ENCODE measurements at places on chromosomes 5 and 9.
A peak's percentile ranks its signal among the peaks of the same experiment; 100 is the strongest.

GRCh38 chr5:173657741-173658356 lies 41.4 kb upstream of the BOD1 start:
- DNase-seq = no peak

DNA sequence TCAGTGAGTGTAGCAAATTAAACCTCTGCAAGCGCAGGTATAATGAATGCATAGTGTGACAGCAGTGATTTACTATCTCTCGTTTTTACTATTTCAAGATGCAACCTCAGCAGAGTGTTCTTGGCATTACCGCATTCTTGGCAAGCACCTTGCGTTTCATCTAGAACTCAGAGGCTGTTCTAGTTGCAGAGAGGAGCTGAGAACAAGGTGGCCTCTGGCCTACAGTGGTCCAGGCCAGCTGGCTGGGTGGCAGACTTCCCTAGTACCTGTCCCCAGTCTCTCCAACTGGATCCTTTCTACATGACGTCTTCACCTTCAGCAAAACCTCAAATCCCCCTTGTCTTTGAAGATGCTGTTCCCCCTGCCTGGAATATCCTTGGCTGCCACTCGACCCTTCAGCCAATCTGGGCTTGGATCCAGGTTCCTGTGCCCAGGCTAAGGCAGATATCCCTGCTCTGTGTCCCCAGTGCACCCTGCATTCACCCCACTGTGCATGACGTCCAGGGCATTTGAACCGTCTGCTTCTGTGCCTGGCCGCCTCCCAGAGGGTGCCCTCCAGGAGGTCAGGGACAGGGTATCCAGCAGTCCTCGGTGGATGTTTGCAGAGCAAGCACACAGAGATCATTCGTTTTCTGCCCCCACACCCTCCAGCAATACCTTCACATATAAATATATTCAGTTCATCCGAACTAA lies 120.4 kb upstream of the CPEB4 start:
- DNase-seq = no peak

- no peak for DNase-seq
Observed at GRCh38 chr5:64839936-64840335, 71.2 kb downstream of the CWC27 start.

DNA sequence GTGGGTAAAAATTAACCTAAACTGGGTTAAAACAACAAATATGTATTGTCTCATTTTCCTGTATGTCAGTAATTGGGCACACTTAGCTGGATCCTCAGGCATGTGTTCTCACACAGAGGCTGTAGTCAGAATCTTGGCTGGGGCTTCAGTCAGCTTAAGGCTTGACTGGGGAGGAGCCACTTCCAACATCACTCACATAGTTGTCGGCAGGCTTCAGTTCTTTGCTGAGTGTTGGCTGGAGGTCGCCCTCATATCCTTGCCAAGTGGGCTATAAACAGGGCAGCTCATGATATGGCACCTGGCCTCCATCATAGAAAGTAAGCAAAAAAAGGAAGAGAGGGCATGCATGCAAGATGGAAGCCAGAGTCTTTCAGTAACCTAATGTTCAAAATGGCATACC lies 173.0 kb downstream of the GIN1 start:
- DNase-seq = no peak

DNA sequence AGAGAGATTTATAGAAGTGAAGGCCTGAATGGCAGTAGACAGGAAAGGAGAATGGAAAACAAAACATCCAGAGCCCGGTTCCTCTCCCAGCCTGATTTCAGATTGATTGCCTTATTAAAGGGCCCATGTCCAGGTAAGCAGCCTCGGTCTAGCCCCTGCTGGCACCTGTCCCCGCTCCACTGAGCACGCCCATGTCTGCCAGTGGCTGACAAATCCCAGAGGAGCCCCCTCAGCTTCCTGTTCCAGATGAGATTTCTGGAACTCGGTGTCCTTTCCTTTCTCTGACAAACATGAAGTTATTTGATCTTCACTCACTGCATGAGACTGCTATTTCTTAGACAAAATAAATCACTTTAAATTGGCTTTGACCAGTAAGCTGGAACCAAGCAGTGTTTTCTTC lies 187.0 kb upstream of the ADCY2 start:
- DNase-seq = no peak

DNA sequence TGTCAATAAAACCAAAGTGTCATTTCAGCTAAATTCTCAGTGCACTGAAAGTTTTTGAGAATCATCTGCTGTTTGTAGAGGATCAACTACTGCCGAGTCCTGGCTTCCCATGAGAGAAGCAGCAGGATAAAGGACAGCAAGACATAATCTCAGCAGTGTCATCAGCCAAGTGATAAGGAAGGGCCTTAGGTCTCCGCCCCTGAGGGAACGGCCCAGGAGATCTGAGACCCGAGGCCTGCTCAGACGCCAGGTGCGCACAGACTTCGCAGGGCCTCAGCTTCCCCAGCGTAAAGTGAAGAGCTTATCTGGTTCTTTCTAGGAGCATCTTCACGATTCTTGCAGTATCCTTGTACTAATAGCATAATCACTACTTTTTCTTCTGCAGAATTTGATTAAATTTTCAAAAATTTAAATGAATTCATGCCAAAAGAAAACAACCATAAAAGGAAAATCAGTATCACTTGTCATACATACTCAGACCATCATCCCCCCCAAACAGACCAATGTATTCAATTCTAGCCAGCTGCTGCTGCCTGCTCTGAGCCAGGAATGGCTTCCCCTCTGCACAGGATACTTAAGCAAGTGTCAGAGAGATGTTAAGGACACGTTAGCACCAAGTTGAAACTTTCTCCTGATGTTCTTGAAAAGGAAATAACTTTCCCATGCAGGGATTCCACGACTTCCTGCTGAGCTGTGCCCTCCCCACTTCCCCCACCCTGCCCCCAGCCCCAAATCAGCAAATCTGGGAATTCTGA lies 2.2 kb downstream of the GFPT2 start:
- DNase-seq = no peak

GRCh38 chr5:52623291-52623690 lies 164.4 kb upstream of the ITGA1 start:
- no peak for DNase-seq

DNA sequence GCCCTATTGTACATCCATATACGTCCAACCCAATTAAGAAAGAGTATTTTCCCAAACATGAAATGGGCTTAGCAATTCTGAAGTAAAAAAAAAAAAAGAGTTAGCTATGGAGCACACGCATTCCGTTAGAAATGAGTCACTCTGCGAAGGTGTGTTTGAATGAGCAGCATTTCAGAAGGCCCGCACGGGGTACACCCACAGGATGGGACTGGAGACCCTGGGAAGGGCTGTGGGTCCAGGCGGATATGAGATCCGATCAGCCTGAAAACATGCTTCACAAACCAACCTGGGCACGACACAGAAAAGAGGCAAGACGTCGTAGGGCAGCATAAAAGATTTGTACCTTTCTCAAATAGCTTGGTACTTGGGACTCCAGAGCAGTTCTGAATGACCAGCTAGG lies 173.9 kb upstream of the KLF9 start:
- no peak for DNase-seq

GRCh38 chr5:167244583-167244982 lies 1046.9 kb upstream of the WWC1 start:
- no peak for DNase-seq

- peak; percentile 83 for DNase-seq
Observed at GRCh38 chr9:6757456-6758247, at the start of gene KDM4C. Gene KDM4C, plus strand, starts transcription at chr9:6757973. Its CDS starts 35,016 bp downstream, at chr9:6792989.

DNA sequence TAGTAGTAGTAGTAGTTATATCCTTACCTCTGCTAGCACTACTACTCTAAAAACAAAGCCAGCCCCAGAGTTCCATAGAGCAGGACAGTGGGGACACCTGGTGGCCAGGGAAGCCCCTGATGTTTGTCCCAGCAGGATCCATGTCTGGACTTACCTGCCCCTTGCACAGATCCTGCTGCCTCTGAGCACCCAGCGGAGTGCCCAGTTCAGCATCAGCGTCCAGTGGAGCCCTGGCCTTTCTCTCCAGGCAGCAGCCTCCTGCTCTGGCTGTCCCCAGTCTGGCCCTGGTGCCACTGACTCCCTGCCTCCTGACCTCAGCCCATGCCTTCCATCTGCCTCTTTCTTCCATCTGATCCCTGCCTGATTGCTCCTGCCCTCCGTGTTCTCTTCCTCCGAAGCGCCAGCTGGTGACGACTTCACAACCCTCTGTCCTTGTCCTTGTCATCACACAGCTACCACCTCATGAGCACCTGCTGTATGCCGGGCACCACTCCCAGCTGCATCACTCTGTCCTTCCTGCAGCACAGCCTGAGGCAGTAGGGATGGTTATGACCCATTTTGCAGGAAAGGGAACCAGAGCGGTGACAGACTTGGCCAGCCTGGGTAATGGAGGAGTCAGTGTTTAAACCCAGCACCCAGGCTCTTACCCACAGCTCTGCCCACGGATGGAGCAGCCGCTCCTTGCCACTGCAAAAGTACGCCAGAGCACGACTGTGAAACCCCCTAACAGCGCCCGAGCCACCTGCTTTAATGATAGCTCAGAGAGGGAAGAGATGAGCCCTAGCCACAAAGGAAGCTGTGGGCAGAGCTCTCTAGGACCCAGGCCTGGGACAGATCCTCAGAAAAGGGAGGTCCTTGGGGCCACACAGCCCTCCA lies 11.5 kb downstream of the SARDH start:
- peak; percentile 50 for DNase-seq

GRCh38 chr9:113658545-113658895 lies 195.0 kb downstream of the RGS3 start:
- DNase-seq = no peak

DNA sequence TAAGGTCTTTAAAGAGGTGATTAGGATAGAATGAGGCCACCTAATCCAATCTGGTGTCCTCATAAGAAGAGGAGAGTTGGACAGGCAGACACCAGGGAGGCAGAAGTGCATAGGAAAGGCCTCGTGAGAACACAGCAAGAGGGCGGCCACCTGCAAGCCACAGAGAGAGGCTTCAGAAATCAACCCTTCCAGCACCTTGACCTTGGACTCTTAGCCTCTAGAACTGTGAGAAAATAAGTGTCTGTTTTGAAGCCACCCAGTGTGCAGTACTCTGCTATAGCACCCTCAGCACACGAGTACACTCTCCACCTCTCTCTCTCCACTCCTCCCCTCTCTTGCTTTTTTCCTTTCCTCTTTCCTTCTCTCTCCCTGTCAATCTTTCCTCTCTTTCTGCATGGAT lies 26.8 kb downstream of the NIPAL4 start:
- DNase-seq = no peak

GRCh38 chr5:68066277-68066955 lies 149.1 kb upstream of the PIK3R1 start:
- no peak for DNase-seq

GRCh38 chr9:118896324-118897000 lies 472.8 kb downstream of the BRINP1 start:
- no peak for DNase-seq

- no peak for DNase-seq
Observed at GRCh38 chr5:168106008-168106761, 185.3 kb upstream of the WWC1 start.

DNA sequence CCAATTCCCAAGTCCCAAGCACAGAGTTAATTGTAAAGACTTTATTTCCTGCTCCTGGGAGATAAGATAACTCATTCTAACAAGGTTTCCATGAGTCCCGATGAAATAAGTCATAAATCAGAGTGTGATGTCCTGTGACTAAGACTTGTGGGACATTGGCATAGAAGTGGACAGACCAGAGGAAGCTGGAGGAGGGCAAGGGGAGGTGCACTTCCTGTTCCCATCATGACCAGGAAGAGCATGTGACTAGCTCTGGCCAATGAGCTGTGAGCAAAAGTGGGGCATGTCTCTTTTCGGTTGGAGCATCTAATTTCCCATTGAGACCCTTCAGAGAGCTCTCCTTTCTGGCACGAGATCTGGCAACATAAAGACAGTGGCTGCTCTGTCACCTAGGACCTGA lies 100.4 kb downstream of the ZNF354C start:
- no peak for DNase-seq

DNA sequence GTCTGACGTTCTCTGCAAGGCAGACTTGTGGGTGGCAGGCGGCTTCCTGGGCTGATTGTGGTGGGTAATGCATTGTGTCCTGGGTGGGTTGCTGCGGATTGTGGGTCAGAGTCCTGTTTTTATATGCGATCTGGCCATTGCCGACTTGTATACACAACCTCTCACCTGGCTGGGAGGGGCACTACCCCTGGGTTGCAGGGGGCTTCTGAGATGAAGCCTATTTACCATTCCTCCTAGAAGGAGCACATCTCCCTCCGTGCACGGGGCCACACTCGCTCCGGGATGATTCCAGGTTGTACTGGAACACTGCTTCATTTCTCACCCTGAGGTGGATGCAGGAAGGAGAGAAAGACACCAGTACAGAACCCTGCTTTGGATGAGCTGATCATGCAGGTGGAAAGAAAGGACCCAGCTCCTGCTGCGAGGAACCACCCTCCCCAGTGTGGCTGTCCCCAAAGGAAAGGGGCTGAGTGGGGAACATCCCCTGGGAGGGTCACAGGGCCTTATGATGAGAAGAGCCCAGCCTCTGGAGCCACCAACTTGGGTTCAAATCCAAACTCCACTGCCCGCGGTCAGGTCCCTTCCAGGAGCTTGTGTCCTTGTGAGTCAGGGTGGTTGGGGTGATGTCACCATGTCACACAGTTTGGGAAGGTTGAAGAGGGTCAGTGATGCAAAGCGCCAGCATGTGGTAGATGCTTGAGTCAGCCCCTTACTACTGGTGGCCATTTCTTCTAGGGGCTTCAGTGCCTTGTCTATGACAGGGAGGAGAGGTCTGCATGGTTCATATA lies 151.8 kb upstream of the COL5A1 start:
- no peak for DNase-seq

DNA sequence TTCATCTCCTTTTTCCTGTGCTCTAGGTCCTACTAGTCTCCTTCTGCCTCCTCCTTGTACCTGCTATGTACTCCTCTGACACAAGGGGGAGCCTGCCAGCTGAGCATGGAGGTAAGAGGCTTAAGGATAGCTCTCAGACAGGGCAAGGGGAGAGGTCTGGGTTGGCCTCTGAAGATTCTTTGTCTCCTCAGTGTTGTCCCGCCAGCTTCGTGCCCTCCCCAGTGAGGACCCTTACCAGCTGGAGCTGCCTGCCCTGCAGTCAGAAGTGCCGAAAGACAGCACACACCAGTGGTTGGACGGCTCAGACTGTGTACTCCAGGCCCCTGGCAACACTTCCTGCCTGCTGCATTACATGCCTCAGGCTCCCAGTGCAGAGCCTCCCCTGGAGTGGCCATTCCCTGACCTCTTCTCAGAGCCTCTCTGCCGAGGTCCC lies 3.8 kb downstream of the CREB3 start:
- peak; percentile 57 for DNase-seq

DNA sequence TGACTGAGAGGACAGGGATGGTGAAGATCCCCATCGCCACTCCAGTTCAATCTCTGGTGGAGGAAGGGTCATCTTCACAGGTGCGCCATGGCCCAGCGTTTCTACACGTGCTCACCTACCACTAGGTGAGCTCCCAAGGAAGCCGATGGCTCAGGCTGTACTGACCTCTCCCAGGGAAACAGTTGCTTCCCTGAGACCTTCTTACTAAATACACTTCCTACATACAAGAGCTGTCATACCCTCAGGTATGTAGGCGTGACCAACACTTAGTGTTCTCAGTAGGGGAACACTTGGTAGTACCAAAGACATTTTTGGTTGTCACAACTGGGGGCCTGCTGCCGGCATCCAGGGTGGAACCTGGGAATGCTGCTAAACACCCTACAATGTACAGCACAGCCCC lies 75.2 kb downstream of the TENT4A start:
- no peak for DNase-seq

Data from stimulated activated CD4-positive, alpha-beta T cell treated with anti-CD3 and anti-CD28 coated beads, Interleukin-1b, Interleukin-23, amount 100 ng/mL, for 1 hour (primary cell).